ENCODE measurements at places on chromosomes 5 and 9.

DNA sequence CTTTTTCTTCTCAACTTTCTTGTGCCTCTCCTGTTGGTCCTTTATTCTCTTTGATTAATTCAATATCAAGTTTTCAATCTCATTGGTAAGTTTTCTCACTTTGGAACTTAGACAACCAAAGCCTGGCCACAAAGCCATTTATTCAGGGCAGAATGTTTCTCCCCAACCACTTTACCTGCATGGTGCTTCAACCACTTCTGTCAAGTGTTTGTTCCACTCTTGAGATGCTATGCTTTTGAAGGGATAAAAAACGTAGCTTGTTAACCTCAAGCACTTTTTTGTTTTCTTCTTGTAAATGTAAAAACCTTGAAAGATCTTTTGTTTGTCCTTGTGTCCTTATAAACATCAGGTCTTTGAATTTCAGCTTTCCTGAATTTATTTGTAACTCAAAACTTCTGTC is 966.7 kb downstream of the MAT2B start:
- DNase-seq, result no peak

DNA sequence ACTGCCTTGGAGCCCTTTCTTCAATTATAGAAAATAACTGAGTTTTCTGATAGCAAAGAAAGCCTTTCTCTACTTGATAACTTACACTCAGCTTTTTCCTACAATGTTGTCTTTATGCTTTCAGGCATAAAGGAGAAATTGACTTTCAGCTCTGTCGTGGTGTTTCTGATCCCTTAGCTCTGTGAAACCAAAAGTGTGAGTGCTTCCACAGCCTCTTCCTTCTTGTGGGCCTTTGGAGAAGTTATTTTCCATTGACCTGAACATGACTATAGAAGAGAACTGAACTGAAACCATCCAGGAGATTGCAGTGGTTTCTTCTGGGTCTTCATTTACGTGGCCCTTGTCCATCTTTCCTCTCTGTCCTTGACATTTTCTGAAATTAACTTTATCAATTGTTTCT is 59.5 kb upstream of the EQTN start:
- DNase-seq, result no peak

DNA sequence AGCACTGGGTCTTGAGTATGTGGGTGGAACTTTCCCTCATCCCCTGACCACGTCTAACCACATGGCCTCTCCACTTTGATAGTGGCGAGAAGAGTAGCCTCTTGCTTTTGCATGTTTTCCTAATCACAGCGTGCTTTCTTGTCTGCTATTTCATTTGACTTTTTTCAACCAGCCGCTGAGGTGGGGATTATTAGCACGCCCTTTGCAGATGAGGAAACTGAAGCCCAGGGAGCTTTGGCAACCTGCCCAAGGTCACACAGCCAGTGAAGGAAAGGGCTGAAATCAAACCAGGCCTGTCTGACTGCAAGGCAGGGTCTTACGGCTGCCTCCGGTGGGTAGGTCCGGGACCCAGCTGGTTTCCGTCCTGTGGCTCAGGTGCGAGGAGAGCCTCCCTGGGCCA is 106.5 kb upstream of the MSX2 start:
- DNase-seq, result no peak

- DNase-seq, result no peak
Observed at GRCh38 chr5:153613144-153613543, 122.7 kb downstream of the GRIA1 start.

DNA sequence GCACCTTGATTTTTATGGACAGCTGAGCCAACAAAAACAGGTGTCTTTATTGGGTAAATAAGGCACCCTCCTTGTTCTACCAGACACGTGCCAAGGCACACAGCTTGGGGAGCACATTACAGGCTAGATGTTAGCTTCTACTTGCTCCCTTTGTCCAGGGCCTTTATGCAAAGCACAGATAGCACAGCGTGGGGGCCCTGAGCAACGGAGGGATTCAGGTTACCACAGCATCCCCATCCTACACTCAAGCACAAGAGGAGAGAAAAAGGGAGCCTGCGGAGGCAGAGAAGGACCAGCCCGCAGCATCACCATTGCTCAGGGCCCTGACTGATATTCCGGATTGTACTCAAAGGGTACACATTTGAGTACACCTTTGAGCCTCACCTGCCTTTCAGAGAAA is 181.7 kb upstream of the KIF2A start:
- no peak for DNase-seq

DNA sequence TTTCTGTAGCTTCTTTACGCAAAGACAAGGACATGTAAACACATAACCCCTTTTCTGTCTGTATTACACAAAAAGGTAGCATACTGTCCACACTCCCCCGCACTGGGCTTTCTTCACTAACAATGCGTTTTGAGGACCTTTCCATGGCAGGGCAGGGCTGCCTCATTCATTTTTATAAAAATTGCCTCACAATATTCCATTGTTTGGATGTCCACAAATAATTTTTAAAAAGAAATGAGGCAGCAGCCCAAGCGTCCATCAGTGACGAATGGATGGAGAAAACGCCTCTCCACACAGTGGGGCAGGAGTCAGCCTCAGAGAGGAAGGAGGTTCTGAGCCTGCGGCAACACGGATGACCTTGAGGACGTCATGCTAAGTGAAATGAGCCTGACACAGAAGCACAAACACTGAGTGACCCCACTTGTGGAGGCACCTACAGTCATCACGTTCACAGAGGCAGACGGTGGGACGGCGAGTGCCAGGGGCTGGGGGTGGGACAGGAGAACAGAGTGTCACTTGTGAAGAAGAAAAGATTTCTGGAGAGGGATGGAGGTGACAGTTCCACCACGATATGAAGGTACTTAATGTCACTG is 67.8 kb downstream of the RASGEF1C start:
- no peak for DNase-seq

- DNase-seq, result no peak
Observed at GRCh38 chr9:122051351-122052321, 41.5 kb downstream of the TTLL11 start.

DNA sequence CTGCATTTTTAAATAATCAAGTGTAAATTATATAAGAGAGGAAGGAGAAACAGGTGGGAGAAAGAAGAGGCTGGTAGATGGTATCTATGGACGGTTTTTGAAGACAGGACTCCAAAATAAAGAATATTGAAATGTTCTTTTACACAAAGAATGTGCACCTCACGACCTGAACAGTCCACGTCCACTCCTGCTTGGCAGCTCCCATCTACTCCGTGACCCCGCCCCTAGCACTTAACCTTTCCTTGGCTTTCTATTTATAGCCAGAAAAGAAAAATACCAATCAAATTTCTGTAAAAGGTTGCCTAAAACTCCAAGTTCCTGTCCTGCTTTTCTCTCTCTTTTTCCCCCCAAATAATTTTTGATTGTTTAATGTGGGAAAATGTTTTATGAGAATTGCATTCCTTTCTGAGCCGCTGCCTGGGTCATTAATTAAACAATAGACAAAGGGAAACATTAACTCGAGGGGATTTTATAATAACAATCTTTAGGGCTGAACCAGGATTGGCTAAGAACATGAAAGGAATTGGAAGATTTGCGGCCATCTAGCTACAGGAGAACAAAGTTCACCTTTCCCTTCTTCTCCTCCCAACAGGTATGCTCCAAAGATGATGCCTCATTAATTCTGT is 173.6 kb upstream of the MAP3K1 start:
- DNase-seq, result no peak

- no peak for DNase-seq
Observed at GRCh38 chr9:27339661-27340284, 42.8 kb upstream of the EQTN start.

DNA sequence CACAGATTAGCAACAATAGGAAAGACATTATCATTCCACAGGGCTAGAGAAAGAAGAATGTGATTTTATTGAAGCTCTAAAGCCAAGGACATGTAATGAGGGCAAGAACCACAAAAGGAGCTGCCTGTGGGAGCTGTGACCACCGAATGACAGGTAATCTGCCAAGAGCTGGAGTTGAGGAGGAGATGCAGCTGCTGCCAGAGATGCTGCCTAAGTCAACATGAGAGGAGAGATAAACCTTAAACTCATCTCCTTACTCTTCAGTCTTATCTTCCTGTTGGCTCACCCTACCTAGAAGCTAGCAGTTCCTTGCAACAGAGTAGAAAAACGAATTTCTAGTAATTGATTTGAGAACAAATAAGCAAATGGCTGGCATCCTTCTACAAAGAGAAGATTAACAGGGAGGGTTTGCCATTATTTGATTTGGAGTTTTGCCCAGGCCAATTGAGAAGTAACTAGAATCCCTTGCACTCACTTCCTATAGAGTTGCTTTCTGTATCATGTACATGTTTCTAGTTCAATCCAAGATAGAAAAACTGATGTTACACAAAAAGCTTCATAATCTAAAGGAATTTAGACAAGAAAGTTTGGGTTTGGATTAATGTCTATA is 539.2 kb downstream of the TLE1 start:
- DNase-seq, result no peak

GRCh38 chr5:33379757-33380156 is 61.0 kb upstream of the TARS1 start:
- no peak for DNase-seq

GRCh38 chr5:32935283-32935682 is 224.2 kb downstream of the NPR3 start:
- DNase-seq, result no peak

DNA sequence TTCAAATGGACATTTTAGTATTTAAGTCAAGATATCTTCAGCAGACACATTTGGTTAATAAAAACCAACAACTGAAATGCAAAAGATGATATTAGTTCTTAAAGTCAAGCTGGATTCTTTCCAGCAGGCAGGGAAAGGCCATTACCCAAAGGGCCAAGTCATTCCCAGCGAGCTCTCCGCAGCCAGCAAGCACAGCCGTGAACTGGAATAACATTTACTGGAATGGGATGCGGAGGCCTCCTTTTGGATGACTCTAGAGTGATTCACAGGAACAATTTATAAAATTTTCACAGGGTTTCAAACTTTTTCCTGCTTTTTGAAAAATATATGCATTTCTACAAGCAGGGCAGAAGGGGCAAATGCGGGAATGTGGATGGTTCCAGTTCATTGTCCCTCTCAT is 76.6 kb upstream of the DAB2 start:
- DNase-seq, result no peak

GRCh38 chr9:121732886-121733285 is 81.5 kb downstream of the DAB2IP start:
- DNase-seq, result no peak

DNA sequence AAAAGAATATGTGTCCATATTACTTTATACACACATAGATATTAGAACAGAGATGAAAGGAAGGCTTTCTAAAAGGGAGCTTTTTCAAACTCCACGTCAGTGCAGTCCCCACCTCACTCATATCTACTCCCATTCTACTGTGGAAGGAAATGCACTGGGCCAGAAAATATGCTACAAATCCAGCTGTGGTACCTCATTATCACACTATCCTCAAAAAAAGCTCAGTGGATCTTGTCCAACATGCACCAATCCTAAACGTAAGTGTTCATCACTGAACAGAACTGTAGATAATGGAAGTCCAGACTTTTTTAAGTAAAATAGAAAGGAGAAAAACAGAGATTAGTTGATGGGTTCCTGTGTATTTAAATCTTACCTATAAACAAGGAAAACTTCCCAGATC is 27.9 kb downstream of the TRPM6 start:
- no peak for DNase-seq

DNA sequence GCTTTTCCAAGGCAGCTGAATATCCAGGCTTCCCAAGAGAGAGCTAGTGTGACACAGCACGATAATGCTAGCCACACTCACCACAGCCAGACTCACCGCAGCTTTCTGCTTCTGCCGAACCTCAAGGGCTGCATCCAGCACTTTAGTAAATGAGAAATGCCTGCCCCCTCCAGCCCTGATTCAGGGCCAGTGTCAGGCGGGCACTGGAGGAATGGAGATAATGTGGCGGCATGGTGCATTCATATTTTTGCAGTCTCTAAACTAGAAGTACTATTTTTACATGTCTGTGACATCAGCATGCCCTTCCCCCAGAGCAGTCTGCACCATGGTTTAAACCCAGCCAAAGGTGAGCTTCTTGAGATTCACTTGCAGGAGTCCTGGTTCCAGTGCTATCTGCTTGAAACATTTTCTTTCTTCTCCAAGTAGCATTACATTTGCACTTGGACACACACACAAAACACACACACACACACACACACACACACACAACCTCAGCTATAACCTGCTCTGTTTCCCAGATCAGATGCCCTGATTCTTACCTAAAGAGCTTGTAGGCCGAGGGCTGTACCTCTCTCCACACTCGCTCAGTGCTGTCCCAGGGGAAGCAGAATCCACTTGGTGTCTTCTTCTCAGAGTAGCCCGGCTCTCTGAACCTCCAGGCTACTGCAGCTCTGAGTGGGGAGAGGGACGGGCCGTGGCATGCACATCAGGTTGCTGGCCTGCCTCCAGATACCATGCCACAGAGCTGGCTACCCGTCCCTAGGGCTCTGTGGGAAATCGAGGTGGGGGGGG is at the start of gene FGF1:
FGF1 (minus strand) TSS at position 673 of the 792 bp plus-strand sequence. CDS start 71,963 bp downstream, outside the sequence.
- DNase-seq, result no peak

DNA sequence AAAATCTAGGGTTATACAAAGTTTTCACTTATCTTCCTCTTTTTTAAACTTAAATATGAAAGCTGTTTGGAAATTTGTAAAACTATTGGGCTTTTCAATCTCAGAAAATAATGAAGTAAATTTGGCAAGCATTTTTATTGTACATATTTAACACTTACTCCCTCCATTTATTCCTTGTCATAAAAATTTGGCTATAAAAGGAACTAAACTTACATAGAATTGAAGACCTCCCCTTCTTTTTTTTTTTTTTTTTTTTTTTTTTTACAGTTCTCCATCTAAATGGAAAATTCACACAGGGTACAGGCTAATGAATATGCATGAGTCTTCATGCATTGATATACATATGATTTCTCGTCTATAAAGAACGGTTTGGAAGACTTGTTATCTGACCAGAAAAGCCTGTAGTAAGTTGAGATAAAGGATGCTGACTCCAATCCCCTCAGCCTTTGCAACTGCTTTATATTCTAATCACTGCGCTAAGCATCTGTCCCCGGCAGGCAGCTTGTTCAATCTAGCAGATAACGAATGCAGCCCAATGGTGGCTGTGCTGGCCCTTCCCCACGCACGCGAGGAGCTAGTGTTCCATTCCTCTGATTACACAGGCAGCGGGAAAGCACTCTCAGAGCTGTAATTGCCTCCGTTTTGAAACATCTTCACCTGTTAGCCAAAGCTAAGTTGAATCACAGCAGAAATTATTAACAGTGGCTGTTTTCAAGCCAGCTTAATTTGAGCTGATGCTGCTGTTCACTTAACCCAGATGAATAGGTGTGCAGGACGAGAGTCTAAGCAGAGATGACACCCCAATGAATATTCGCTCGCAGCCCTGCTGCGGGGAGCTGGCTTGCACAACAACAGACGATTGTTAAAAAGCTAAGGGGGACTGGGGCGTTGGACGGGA is 453.8 kb upstream of the ZNF608 start:
- DNase-seq, result no peak

- DNase-seq, result no peak
Observed at GRCh38 chr9:34154057-34154456, 24.8 kb upstream of the UBAP1 start.

- no peak for DNase-seq
Observed at GRCh38 chr9:109416135-109416706, 81.9 kb downstream of the PTPN3 start.
